ENCODE measurements at places on chromosomes 3 and 15.
A peak's percentile ranks its signal among the peaks of the same experiment; 100 is the strongest.

- DNase-seq: no peak
Measured at GRCh38 chr15:90957031-90957790, 2.5 kb downstream of the RCCD1 start.

- no peak for DNase-seq
Measured at GRCh38 chr3:17320266-17320665, 422.2 kb downstream of the TBC1D5 start.

DNA sequence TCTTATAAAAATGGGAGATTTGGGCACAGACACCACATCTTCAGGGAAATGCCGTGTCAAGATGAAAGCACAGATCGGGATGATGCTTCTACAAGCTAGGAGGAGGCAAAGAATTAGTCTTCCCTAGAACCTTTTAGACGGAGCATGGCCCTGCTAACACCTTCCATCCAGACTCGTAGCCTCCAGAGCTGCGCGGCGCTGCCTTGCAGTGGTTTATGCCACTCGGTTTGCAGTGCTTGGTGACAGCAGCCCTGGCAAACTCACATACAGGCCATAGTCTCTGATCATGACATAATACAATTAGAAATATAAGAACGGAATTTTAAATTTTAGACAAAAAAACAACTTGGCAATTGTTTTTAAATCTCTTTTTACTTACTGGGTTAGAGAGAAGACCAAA, 37.1 kb upstream of the SLC41A3 start:
- peak; percentile 10 for DNase-seq

- no peak for DNase-seq
Measured at GRCh38 chr3:25727316-25727715, 55.9 kb downstream of the NGLY1 start.

GRCh38 chr3:62873761-62874710, 1.2 kb downstream of the CADPS start:
- peak; percentile 77 for DNase-seq

GRCh38 chr15:80204231-80204630, 47.8 kb downstream of the CTXND1 start:
- peak; percentile 29 for DNase-seq

GRCh38 chr3:183592821-183593220, 37.3 kb upstream of the KLHL6 start:
- no peak for DNase-seq

DNA sequence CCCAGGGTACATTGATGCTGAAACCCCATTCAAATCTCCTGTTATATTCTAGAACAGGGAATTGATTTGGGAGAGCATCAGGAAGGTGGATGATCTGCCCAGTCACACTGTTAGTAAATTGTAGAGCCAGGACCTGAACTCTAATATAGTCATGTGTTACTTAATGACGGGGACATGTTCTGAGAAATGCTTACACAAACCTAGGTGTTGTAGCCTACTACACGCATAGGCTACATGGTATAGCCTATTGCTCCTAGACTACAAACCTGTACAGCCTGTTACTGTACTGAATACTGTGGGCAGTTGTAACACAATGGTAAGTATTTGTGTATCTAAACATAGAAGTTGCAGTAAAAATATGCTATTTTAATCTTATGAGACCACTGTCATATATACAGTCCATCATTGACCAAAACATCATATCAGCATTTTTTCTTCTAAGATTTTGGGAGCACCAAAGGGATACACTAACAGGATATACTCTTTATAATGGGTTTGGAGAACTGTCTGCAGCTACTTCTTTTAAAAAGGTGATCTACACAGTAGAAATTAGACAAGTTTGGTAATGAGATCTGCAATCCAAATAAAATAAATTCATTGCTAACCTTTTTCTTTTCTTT, 5.8 kb downstream of the B2M start:
- DNase-seq: no peak

GRCh38 chr3:30778933-30779332, 115.5 kb downstream of the GADL1 start:
- DNase-seq: no peak

GRCh38 chr3:72242326-72242725, 457.4 kb upstream of the PROK2 start:
- DNase-seq: no peak

DNA sequence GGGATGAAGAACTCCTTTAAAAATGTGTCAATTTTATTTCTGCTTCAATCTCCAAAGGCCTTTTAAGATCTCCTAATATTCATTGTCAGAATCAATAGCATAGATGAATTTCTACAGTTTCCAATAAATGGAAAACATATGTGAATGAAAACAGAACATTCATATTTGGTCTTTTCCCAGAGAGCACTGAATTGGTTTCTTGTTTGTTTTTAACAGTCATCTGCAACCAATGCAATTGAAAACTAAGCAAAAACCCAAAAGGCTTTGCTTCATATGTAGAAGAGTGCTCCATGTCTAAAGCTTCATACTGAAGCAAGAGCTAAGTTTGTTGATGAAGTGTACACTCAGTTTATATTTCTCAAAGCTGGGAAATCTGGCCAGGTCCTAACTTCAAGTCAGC, 426.5 kb upstream of the CDIN1 start:
- DNase-seq: no peak

GRCh38 chr15:65406424-65407000, 16.2 kb downstream of the IGDCC4 start:
- DNase-seq: no peak

GRCh38 chr3:128549283-128550112, 56.5 kb upstream of the GATA2 start:
- DNase-seq: peak; percentile 83

- no peak for DNase-seq
Measured at GRCh38 chr3:167899093-167899492, 163.6 kb downstream of the SERPINI1 start.

GRCh38 chr3:169465417-169465816, 198.1 kb downstream of the MECOM start:
- DNase-seq: no peak

DNA sequence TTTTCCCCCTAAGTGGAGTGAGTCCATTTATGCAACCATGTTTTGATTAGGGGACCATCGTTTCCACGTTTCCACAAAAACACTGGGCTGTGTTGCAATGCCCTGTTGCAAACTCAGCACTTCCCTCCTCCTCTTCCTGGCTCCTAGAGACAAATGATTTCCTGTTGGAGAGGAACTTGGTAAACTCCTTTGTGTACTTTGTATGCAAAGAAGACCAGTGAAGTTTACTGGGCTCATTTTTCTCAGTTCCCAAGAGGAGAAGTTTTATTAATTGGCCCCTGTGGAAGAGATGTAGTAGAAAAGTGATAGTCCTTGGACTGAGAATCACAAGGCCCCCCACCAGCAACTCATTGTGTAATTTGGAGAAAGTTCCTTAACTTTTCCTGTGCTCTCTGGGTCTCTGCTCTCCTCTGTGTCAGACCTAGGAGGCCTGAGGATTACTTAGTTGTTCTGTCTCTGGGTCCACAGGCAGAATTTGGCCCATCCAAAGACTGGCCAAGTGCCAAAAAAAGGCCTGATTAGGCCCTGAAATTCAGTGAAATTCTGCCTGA, 95.0 kb downstream of the ATG7 start:
- peak; percentile 75 for DNase-seq

DNA sequence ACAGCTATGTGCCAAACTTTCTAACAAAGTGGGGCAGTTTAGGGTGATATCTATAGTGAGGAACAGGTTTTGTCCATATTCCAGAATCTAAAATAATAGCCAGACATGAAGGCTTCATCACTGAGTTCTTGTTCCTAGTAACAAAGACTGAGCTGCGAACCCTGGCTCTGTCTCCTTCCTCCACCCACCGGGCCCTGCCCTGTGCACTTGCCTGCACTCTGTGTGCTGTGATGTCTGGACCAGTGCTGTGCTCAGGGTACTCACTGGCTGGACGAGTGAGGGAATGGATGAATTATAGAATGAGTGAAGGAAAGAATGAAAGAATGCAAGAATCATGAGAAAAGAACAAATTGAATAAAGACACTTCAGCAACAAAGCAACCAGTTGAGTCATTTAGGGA, 8.9 kb upstream of the NMNAT3 start:
- no peak for DNase-seq

DNA sequence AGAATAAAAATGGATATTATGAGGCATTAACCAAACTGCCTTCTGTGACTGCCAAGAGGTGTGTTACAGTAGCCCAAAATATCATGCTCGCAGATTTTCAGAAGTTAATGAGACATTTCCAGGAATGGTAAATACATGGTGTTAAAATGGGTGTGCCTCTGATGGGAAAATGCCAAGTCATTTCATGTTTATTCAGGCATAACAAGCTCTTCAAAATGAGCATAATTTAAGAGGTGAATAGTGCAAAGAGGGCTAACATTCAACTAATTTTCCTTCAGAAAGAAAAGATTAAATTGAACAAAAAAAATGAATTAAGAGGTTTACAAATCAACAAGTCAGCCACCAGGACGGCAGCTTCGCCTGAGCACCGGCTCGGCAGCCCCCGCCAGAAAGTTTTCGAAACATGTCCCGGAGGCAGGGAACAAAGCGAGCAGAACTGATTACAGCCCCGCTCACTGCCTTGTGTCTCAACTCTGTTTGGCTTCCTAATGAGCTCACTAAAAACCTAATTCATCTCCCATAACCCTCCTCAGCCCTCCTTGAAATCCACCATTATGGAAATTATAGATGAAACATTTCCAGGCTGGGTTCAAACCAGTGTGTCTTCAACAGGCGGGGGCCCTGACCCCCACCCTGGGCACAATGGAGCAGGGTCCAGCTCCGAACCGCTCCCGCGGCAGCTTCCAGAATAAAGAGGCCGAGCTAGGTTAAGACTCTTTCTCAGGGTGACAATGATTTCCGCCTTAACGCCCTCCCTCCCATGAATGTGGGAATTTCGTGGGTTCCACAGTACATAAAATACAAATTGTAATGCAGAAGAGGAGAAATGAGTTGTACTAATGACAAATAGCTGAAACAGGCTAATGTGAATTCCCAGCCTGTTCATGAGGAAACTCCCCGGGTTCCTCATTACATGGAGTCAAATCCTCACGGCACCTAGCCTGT, 43.9 kb downstream of the MEIS2 start:
- no peak for DNase-seq

GRCh38 chr3:100083209-100083608, 31.1 kb downstream of the FILIP1L start:
- DNase-seq: no peak

GRCh38 chr3:9779721-9780457, 10.1 kb upstream of the CAMK1 start:
- no peak for DNase-seq

DNA sequence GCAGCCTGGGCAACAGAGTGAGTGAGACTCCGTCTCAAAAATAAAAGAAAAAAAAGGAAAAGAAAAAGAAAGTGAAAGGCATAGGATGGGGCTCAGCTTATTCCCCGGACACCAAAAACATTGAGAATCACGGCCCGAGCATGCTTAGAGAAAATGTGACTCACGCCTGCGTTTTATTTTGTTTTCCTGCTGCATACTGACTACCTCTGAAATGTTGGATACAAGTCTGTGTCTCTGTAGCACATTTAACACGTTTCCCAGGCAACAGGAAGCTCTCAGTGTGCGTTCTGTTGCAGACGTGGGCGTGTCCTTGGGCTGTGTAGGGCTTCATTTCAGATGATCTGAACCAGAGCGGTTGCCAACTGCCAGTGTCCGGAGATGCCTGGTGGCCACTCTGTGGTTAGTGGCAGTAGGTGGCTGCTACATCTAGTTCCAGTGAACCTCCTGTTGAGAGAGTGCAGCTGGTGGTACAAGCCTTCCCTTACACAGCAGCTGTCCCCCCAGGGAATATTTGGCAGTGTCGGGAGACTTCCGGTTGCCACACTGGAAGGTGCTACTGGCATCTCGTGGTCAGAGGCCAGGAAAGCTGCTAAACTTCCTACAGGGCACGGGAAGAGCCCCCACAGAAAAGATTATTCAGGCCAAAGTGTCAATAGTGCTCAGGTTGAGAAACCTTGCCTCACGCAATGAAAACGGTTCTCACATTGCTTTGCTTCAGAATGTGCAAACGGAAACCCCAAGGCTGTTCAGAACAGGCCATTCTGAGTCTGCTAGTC, 3.0 kb downstream of the SLC51A start:
- peak; percentile 81 for DNase-seq

- no peak for DNase-seq
Measured at GRCh38 chr3:172634948-172635347, 75.9 kb downstream of the NCEH1 start.

- no peak for DNase-seq
Measured at GRCh38 chr3:148450819-148451218, 246.9 kb upstream of the AGTR1 start.

DNA sequence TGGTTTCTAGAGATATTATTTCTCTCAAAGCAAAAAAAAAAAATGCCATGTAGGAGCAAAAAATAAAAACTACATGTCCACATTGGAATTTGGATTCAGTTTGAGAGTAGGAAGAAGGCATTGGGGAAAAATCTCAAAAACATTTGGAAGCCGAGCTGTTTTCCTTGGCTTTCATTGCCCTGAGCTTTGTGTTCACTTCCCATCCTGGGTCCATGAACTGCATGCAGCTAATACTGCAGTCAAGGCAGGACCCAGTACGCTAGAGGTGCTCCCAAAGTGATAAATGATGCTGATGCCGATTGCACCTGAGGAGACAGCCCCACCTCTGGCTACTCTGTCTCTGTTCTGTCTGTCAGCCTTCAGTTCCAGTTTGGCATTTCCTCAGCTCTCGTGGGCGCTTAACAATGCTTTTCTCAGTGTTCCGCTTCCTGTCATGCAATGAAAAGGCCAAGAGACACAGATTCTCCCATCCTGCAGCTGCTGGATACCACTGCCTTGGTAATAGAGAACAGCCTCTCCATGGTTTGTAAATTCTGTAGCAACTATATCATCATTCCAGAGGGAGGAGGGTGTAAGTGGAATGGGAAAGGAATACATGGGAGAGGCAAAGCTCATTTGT, 181.8 kb downstream of the RYR3 start:
- DNase-seq: no peak

GRCh38 chr15:98628216-98628615, 20.1 kb upstream of the IGF1R start:
- no peak for DNase-seq

- no peak for DNase-seq
Measured at GRCh38 chr15:33871980-33872379, 96.3 kb upstream of the CHRM5 start.

DNA sequence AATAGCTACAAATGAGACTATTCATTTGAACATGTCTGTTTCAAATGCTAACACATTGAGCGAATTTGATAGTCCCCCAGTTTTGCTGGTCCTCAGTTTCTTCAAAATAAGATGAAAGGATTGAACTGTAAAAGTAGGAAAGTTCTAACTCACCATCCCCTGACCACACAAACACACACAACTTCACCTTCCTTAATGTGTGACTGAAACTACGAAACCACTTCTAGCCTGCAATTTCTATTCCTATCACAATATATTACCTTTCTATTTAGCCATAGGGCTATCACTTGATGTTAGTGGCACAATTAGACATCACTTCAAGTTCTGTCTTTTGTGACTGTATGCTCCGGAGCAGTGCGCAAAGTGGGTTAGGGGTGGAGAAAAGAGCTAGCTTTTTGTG, 14.9 kb downstream of the BTLA start:
- no peak for DNase-seq

DNA sequence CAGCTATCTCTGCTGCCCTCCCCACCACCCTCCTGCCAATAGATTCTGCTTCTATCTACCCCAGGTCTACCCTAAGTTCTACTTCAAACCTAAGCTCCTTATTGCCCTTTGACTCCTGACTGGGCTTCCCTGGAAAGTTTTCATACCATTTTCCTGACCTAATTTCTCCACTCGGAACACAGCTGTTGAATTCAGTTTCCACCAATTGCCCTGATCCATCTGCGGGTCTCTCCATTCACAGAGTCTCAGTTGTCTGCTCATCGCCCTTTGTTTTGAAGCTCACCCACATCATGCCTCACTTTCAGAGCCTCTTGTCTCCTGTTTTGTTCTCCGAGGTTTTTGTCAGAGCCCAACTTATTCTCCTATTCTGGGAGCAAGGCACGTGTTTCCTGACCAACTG, 56.8 kb upstream of the ABI3BP start:
- no peak for DNase-seq

- DNase-seq: no peak
Measured at GRCh38 chr3:196097373-196098154, 15.7 kb upstream of the TFRC start.

Measured in suprapubic skin (tissue), 4 donors.